ENCODE measurements at places on chromosomes 5 and 9.
A peak's percentile ranks its signal among the peaks of the same experiment; 100 is the strongest.

DNA sequence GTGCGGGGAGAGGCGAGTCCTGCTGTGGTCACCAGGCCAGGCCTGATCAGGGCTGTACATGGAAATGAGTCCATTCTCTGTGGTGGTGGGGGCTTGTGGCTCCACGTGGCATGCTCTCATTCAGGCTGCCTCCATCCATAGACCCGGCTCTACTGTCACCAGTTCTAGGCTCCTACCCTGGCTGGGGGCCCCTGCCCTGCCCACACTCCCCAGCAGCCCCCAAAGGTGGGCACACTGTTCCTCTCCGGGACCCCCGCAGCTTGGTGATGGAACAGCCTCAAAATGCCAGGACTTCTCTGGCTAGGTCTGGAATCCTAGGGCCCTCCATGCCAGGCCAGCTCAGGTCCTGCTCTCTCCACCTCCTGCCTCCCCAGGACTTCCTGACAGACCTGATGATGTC lies 111.7 kb downstream of the DAB2IP start:
- no peak for DNase-seq
- H3K27ac ChIP-seq, result peak overlapping the region; percentile 74
- H3K27me3 ChIP-seq, result no peaks in the 10 kb centered on the region
- H3K4me1 ChIP-seq, result peaks cover 39% of the 10 kb centered on the region
- no peak overlapping the region for H3K4me3 ChIP-seq

- H3K27me3 ChIP-seq, result no peaks in the 10 kb centered on the region
- no peak for DNase-seq
- no peak overlapping the region for H3K4me3 ChIP-seq
- no peak overlapping the region for H3K27ac ChIP-seq
- H3K4me1 ChIP-seq, result no peaks in the 10 kb centered on the region
- H3K36me3 ChIP-seq, result no peaks in the 10 kb centered on the region
Measured at GRCh38 chr5:134084022-134084565, 30.4 kb upstream of the TCF7 start.

GRCh38 chr5:143453720-143454119 lies 50.2 kb upstream of the NR3C1 start:
- H3K4me1 ChIP-seq, result no peaks in the 10 kb centered on the region
- no peaks in the 10 kb centered on the region for H3K36me3 ChIP-seq
- H3K27ac ChIP-seq, result no peak overlapping the region
- no peak for DNase-seq

DNA sequence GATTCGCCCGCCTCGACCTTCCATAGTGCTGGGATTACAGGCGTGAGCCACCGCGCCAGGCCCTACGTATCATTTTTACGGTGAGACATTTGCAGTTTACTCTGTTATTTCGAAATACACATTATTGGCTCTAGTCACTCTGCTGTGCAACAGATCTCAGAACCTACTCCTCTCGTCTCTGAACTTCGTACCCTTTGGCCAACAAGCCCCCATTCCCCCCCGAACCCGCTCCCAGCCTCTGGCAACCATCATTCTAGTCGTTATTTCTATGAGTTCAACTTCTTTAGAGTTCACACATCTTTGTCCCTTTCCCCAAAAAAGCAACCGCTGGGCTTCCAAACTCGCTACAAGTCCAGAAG lies 735 bp downstream of the PTGR1 start:
- peaks cover 18% of the 10 kb centered on the region for H3K4me1 ChIP-seq
- H3K27me3 ChIP-seq, result no peaks in the 10 kb centered on the region
- peak overlapping the region; percentile 81 for H3K4me3 ChIP-seq
- DNase-seq, result peak; percentile 71

DNA sequence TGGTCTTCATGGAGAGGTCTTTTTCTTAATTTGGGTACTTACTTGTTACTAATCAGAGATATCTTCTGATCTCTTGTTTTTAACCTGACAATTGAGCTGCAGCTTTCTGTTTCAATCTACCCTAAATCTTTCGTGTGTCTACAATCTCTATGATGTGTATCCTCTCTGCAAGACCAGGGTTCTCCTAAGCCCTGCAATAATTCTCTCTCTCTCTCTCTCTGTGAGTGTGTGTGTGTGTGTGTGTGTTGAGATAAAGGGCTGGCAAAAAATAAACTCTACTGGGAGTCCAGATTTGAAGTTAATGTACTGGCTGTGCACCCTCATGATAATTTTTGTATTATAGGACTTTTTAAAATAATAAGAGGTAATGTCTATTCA lies 57.8 kb upstream of the FBXL7 start:
- H3K36me3 ChIP-seq, result no peaks in the 10 kb centered on the region
- H3K4me1 ChIP-seq, result peaks cover 9% of the 10 kb centered on the region
- H3K27me3 ChIP-seq, result no peaks in the 10 kb centered on the region
- no peak overlapping the region for H3K4me3 ChIP-seq

DNA sequence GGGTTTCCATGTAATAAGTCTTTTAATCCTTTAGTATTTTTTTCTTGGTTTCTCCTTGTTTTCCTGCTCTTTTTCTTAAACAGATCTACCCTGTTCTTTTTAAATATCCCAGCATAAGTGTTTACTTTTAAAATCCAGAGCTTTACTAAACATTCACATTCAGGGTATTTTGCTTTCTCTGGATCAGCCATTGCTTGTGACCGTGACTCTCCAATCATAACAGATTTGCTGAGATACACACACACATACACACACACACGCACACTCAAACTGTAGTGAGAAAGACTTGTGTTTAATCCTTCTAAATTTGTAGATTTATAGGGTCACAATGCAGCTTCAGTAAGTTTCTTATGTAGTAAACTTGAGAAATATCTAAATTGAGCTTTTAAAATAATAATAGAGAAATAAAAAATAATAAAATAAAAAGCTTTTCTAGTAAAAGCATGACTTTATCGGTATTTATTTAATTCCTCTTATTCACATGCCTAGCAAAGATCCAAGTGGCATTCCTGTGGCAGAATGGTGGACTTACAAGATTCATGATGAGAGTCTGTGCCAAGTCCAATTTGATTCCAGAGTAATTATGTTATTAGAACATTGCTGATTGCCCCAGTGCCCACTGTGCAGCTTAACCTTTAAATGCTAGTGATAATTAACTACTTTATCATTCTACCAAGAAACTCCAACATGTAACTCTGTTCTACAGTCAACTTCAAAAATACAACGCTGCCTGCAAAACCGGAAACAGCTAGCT lies 129.0 kb downstream of the TLE4 start:
- H3K27ac ChIP-seq, result no peak overlapping the region
- H3K4me1 ChIP-seq, result peaks cover 18% of the 10 kb centered on the region
- no peak overlapping the region for H3K4me3 ChIP-seq
- no peak for DNase-seq

DNA sequence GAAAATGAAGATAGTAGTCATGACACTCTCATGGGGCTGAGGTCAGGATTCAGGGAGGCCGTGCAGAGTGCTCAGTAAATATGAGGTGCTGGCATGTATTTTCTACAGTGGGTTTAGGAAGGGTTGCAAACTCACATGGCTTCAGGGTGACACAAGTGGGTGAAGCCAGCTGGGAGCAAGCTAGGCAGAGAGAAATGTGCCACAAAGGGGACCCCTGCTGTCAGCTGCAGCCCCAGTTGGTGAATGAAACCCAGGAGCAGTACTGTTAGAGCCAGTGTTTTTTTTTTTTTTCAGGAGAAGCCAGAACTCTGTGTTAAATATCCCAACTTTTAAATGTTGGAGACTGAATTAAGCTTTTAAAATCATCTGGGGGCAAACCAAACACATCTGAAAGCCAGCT lies 75.3 kb downstream of the INSYN2B start:
- H3K36me3 ChIP-seq, result no peaks in the 10 kb centered on the region
- no peak for DNase-seq
- H3K27ac ChIP-seq, result no peak overlapping the region
- no peaks in the 10 kb centered on the region for H3K4me1 ChIP-seq

DNA sequence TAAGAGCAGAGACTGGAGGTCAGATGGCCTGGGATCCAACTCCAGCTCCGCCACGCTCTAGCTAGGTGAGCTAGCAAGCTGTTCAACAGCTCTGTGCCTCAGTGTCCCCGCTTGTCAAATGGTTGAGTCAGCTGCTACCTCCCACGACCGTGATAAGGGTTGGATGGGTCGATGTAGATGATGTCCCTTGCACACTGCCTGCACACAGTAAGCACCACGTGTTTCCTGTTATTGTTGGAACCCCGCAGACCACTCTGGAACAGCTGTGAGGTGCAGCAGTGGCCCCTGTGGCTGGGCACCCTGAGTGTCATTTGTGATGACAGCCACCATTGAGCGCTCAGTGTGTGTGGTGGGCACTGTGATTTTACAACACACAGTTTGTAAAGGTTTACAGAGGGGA lies 54.0 kb upstream of the CTSL start:
- H3K36me3 ChIP-seq, result no peaks in the 10 kb centered on the region
- H3K27me3 ChIP-seq, result no peaks in the 10 kb centered on the region
- no peak overlapping the region for H3K27ac ChIP-seq
- DNase-seq, result no peak

DNA sequence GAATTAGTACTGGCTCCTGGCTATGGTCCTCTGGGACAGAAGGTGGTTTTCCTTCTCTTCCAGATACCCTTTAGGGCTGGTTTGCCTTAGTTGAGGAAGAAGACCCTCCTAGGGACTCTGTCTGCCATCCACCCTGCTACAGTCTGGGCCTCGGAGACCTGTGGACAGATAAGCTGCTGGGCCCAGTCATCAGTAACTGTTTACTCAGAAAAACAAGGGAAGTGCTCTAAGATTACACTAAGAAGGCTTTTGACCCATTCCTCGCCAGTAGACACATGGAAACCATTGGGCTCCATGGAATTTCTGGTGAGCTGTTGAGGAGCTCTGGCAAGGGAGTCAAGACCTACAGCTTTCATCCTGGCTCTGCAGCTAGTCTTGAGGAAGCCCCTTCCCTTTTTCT lies 31.2 kb downstream of the LARP1 start:
- H3K4me3 ChIP-seq, result no peak overlapping the region
- no peak for DNase-seq

- no peak overlapping the region for H3K27ac ChIP-seq
- H3K36me3 ChIP-seq, result peaks cover 52% of the 10 kb centered on the region
- no peak for DNase-seq
- no peaks in the 10 kb centered on the region for H3K27me3 ChIP-seq
- no peak overlapping the region for H3K4me3 ChIP-seq
Measured at GRCh38 chr5:133083901-133084300, 32.1 kb downstream of the HSPA4 start.

DNA sequence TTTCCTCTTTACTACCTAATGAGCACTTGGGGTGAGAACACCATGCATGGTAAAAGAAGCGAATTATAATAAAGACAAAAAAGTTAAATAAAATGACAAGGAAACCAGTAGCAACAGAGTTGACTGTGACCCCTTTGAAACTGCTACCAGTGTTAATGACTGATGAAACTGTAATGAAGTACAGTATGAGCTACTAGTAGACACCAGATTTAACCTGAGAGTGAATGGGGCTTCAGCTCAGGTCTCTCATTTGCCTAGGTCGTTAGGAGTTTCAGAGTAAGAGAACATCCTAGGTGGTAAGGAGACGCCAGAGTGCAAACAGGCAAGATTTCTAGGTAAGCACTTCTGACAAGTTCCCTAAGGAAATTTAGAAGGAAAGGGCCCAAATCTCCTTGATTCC lies 346.4 kb downstream of the BNC2 start:
- H3K27ac ChIP-seq, result no peak overlapping the region
- no peaks in the 10 kb centered on the region for H3K27me3 ChIP-seq
- H3K4me1 ChIP-seq, result peaks cover 10% of the 10 kb centered on the region

GRCh38 chr5:143435210-143435657 lies 31.7 kb upstream of the NR3C1 start:
- no peaks in the 10 kb centered on the region for H3K36me3 ChIP-seq
- H3K27ac ChIP-seq, result no peak overlapping the region
- H3K4me1 ChIP-seq, result no peaks in the 10 kb centered on the region
- H3K27me3 ChIP-seq, result no peaks in the 10 kb centered on the region
- DNase-seq, result no peak
- no peak overlapping the region for H3K4me3 ChIP-seq

GRCh38 chr9:132730054-132731033 lies 60.1 kb downstream of the GTF3C4 start:
- no peaks in the 10 kb centered on the region for H3K27me3 ChIP-seq
- no peak overlapping the region for H3K27ac ChIP-seq
- H3K36me3 ChIP-seq, result no peaks in the 10 kb centered on the region
- DNase-seq, result no peak

DNA sequence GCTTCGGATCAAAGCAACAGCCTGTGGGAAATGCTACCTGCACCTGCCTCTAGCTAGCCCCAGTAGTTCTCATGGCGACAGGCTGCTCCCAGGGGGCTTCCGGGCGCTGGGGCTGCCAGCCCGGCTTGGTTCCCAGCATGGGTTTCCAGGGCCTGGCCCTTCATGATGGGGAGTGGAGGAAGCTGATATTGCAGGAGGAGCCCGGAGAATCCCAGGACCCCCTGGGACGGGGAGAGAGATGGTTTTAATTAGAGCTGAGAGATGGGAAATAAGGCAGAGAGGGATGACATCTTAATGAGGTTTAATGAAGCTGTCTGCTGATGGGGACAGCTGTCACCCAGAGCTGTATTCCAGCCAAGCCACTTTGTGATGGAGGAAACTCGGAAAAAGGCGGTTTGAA lies 78.6 kb downstream of the CFAP77 start:
- no peak overlapping the region for H3K27ac ChIP-seq
- no peaks in the 10 kb centered on the region for H3K4me1 ChIP-seq
- no peaks in the 10 kb centered on the region for H3K36me3 ChIP-seq
- no peaks in the 10 kb centered on the region for H3K27me3 ChIP-seq

DNA sequence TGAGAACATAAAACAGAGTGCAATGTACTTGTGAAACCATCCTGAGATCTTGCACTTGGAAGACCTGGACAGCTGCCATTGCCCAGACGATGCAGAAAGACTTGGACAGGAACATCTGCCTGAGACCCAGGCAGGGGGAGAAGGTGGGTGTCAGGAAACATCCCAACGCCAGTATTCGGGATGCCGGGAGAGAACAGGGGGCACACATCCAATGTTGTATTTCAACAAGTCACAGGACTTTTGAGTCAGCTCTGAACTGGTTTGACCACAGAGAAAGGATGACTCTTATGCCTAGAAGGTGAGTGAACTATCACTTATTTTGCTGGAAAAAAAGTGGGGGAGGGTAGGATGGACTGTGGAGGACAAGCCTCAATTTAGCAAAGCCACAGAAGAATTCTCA lies 124.6 kb downstream of the ROR2 start:
- H3K4me3 ChIP-seq, result no peak overlapping the region
- H3K27ac ChIP-seq, result no peak overlapping the region
- H3K36me3 ChIP-seq, result no peaks in the 10 kb centered on the region
- no peak for DNase-seq
- H3K27me3 ChIP-seq, result no peaks in the 10 kb centered on the region
- no peaks in the 10 kb centered on the region for H3K4me1 ChIP-seq

GRCh38 chr9:125591888-125592287 lies 115.1 kb downstream of the MAPKAP1 start:
- no peak overlapping the region for H3K4me3 ChIP-seq
- H3K4me1 ChIP-seq, result no peaks in the 10 kb centered on the region
- DNase-seq, result no peak
- H3K27ac ChIP-seq, result no peak overlapping the region

- DNase-seq, result no peak
- H3K4me3 ChIP-seq, result no peak overlapping the region
- no peak overlapping the region for H3K27ac ChIP-seq
Measured at GRCh38 chr5:6399980-6400910, 21.9 kb upstream of the MED10 start.

DNA sequence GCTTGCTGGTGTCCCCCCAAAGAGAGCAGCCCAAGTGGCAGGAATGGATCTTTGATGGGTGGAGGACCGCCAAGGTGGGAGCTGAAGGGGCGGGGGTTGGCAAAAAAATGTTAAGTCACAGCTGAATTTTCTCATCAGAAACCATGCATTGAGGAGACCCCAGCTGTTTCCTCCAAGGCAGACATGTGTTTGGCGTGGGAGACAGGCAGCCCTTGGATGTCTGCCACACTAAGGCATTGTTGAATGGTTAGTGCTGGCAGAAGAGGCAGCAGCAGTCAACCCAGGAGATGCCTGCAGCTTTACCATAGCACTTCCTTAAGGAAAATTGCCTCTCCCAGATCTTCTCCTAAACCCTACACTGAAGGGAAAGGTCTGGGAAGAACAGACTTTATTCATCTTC lies 394.9 kb upstream of the CD180 start:
- no peak overlapping the region for H3K27ac ChIP-seq
- H3K27me3 ChIP-seq, result no peaks in the 10 kb centered on the region
- H3K36me3 ChIP-seq, result no peaks in the 10 kb centered on the region
- DNase-seq, result no peak

All from tibial artery (tissue), 4 donors.